Umbilical cord (tissue), 2 donors: ENCODE measurements at places on chromosomes 1 and 21. TPM values are rescaled to one million over a fixed set of nuclear protein-coding genes. Genes with fewer than 3 reads are reported as not detected.
A peak's percentile ranks its signal among the peaks of the same experiment; 100 is the strongest.

DNA sequence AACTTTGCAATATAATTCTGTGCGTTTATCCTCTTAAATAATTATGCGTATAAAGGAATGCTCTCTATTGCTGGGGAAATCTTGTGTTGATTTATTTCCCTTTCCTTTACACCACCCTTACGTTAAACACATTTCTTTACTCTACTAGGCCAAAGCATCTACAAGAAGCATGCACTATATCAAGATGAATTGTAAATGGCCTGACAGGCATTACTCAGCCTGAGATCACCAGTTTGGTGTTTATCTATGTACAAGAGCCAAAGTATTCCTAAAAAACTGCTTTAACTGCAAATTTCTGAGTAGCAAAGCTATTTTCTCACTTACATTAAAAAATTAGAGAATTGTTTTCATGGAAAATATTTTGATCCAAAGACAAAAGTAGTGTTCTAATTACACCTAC is 114.8 kb downstream of the TYW3 start:
- peak; percentile 1 for DNase-seq

DNA sequence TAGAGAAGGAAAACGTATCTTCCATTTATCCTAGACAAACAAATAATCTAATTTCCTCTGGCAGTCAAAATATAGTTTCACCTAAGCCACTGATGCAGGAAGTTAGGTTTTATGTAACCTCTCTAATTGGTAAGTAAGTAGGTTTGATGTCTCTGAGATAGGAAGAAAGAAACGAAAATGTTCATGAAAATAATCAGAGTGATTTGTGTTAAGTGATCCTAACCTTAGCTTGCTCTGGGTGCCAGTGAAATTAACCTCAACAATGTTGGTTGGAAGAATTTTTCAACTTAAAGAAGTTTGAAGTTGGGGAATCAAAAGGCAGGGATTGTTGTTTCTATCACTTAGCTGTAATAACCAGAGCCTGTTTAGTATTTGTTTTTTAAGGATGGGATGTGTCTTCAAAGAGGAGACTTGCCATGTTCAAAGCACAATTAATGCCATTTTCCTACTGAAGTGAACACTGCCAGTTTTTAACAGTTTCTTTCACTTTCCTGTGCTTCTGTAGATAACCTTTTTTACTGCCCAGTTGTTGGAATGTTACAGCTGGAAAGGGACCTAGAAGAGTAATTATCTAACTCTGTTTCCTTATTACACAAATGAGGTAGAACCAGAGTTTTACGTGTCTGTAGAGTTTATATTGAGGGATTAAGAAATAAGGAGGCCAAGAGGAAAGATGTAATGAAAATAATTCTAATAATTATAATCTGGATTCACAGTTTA is 18.4 kb downstream of the HIPK1 start:
- peak; percentile 18 for DNase-seq

GRCh38 chr1:12745126-12745991 is 641 bp upstream of the CFAP107 start:
- no peak for DNase-seq

SSX2IP gene
- total RNA-seq = 13.7 TPM

GRCh38 chr1:234108921-234109320 is 204.4 kb downstream of the SLC35F3 start:
- DNase-seq = no peak

EVI5 gene
- total RNA-seq = 105 TPM

DNA sequence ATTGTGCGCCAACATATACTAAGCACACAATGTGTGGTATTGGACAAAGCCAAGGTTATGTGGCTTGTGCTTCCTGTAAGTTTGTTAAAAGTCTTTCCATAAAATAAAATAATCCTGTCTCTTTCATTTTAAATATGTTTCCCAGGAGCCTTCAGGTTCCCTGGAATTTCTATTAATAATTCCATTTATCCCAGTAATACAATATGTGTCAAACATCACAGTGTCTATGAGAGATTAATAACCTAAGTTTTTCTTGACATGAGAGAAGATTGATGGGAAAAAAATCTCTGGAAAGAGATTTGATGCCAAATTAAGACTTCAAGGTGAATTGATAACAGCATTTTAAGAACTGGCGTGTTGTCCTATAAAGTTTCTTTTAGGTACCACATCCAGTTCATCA is 507.0 kb downstream of the TTLL7 start:
- DNase-seq = no peak

TNFRSF4 gene
- total RNA-seq = not detected

- no peak for DNase-seq
These were observed 163.2 kb upstream of the NBPF11 start for GRCh38 chr1:148315071-148315811.

DNA sequence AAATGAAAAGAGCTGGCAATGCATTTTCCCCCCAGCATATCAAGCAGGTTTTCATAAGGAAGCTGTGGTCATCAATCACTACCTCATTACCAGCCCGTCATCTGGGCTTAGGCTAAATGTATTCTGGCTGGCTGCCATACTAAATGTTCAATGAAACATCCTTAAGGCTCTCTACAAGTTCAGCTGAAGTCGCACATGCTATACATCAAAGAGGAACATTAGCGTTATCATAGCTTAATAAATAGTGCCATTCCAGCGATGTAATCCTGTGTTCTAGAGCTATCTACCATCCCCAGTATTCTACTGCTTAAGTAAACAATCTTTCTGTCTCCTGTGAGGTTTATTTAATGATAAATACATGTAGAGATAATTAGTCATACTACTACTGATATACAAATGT is 288.8 kb downstream of the DPYD start:
- peak; percentile 84 for DNase-seq

DNA sequence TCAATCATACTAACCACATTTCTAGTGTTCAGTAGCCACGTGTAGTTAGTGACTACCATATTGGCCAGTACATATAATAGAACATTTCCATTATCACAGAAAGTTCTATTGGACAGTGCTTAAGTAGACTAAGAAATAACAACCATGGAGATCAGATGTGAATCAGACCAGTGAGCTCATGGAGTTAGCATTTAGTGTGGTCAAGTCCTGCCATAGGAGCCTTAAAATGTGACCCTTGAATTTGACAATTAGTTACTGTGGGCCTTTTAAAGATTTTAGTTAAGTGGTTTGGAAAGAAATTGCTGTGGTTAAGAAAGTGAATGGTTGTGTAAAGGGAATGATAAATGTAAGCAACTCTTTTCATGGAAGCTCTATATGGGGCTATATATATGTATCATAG is 123.4 kb downstream of the POU2F1 start:
- no peak for DNase-seq

ZNF648 gene
- not detected for total RNA-seq

- DNase-seq = peak; percentile 25
These were observed 5.6 kb upstream of the LRRC3 start for GRCh38 chr21:44449473-44450363.

- peak; percentile 54 for DNase-seq
These were observed at the start of gene UBE2Q1 for GRCh38 chr1:154557939-154558719. Gene UBE2Q1 (minus strand): TSS chr1:154558662. CDS start chr1:154558553, 109 bp downstream.

LCE2C gene
- total RNA-seq = not detected

DNA sequence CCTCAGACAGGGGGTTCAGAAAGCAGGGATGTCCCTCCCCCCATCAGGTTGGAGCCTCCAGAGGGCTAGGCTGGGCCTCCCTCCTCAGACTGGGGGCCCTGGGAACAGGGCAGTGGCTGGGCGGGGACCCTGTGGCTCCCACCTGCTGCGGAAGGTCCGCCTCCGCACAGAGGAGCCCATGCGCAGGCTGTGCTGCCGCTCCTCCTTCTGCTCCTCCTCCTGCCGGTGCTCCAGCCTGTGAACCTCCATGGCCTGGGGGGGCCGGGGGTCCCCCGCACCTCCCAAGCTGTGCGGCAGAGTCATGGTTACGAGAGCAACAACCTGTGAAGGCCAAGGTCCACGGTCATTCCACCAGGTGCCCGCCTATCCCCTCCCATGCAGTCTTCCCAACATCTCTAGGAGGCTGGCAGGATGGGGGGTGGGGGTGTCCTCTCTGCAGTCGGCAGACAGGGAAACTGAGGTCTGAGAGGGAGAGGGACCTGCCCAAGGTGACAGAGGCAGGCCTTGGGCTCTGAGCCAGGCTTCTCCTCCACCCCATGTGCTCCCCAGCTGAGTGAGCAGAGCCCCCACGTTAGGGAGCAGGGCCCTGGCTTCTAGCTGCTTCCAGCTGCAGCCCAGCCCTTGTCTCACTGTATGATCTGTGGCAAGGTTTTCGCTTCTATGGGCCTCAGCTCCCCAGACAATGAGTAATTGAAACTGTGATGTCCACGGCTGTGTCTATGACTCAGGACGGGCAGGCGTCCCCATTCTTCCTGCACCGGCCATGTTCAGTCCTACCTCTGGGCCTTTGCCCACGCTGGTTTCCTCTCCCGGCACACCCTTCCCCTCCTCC is 3.4 kb downstream of the MYOM3 start:
- DNase-seq = no peak

DNA sequence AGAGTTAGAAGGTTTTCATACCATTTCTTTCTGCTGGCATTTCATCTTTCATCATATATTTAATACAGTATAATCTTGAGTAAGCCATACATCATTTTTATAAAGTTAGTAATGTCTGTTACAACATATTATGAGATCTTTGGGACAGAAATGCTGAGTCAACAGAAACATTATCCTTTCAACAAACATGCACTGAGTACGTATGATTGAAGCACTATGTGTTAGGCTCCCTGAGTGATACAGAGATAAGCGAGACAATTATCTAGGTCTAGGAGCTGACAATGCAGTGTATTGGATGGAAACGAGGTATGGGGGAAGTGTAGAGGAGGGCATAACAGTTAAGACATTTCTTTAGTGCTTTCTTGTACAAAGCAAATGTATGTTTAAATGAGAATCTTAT is 19.7 kb upstream of the GPR52 start:
- DNase-seq = peak; percentile 49

WNT3A gene
- not detected for total RNA-seq

- DNase-seq = peak; percentile 18
These were observed 20.5 kb downstream of the TEX38 start for GRCh38 chr1:46691997-46692790.

DNA sequence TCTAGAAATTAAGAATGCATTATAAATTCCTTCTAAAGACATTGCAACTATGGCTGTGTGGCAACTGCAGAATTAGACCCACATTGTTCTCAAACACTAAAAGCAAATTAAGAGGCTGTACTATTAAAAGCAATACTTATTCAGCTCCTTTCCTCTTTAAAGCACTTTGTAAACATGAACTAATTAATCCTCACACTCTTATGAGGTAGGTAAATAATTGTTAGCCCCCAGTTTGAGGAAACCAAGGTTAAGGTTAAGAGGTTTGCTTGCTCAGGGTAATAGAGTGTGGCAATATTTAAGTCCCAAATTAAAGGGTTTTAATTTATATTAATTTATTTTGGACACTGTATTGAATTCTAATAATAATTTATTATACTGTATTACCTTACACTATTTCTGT is 553.8 kb downstream of the LRRIQ3 start:
- DNase-seq = no peak

DNA sequence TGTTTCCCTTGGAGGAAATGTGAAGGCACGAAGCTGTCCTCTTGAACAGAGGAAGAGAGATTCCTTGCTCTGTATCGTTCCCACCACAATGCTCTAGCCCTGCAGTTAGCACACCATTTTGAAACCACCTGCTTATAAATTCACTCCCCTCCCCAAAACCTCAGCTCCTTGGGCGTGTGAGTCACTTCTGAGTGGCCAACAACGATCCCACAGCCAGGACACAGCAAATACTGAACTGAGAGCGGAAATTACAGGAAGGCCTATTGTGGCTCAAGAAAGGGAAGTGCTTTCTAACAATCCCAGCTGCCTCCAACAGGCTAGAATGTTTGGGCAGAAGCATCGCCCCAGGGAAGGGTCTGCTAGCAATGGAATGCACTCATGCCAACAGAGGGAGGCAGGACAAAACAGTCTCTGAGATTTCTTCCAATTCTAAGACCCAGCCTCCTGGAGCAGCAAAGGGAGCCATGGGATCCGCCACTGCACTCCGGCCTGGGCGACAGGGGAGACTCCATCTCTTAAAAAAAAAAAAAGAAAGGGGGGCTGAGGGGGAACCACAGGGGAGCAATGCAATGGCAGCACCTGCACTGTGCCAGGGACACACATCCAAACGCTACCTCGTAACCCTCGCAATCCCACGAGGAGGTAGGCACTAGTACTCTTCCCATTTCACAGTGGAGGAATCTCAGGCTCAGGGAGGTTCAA is 1.9 kb downstream of the TMEM53 start:
- DNase-seq = peak; percentile 59

GRCh38 chr1:18580691-18581419 is 49.8 kb upstream of the PAX7 start:
- no peak for DNase-seq

DNA sequence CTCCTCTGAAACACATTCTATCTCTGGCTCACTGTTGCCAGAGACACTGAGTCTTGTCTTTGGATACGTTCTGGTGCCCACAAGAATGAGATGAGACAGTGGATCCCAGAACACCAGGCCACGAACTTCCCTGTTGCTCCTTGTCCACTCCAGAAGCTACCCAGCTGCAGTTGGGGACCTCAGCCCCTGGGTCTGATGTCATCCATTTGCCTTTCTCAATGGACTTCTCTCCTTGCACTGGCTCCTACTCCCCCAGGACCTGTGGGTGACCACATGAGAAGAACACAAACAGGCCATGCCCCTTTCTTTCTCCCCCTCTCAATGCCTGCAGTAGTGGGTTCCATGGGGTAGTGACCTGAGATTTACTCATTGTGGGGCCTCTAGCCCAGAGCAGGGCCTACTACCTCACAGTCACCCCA is 5.9 kb downstream of the NBPF1 start:
- DNase-seq = no peak

DNA sequence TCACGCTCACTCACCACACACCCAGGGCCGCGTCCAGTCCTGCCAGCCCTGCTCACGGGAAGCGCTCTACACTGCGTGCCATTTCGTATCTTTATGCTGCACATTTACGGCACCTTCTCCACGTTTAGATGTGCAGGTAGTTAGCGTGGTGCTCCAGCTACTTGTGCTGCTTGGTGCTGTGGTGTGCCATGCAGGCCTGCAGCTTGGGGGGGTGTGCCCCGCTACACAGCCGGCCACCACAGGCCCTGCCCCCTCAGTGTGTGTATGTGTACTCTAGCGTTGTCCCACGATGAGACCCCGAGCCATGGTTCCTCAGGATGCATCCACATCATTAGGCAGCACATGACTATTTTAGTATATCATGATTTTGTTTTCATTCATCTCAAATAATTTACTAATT is 38.3 kb downstream of the SNAP47 start:
- no peak for DNase-seq

OR2AK2 gene
- not detected for total RNA-seq

SPATA1 gene
- total RNA-seq = 4.8 TPM

DNA sequence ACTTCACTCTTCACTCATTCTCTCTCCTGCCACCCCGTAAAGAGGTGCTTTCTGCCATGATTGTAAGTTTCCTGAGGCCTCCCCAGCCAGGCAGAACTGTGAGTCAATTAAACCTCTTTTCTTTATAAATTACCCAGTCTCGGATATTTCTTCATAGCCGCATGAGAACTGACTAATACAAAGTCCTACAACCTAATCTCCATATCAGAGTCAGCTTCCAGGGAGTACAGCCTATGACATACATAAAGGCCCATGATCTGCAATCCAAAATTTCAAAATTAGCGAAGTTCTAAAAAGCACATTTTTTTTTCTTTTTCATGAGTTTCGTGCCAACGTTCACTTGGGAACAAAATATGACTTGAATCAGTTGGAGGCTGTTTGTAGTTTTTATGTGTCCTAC is 256.9 kb upstream of the DUSP10 start:
- no peak for DNase-seq
